Fibroblast of skin of back (primary cell): ENCODE measurements at places on chromosomes 5 and 9.

DNA sequence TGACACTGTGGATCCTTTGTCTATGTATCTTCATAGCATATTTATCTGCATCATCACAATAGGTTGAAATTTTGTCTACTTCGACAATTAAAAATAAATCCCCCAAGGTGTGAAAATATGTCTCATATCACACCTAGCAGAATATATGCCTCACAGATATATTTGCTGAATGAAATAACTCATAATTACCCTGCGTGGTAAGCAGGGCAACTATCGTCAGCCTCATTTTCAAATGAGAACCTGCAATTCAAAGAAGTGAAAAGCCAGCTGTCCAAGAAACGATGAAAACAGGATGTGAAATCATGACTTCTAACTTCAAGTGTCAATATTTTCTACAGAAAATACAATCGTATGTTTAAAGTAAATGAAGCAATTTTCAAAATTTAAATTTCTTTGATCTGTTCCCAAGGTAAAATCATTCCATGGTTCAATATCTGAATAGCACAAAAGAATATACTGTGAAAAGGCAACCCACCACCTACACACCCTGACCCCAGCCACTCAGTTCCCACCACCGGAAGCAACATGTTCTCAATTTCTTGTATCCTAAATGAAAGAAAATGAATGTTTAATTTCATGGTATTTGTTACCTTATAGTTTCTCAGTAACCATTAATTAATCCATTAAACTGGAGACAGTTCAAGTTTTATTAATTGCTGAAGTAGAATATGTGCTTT, 57.1 kb downstream of the TBCA start:
- DNase-seq, result no peak

DNA sequence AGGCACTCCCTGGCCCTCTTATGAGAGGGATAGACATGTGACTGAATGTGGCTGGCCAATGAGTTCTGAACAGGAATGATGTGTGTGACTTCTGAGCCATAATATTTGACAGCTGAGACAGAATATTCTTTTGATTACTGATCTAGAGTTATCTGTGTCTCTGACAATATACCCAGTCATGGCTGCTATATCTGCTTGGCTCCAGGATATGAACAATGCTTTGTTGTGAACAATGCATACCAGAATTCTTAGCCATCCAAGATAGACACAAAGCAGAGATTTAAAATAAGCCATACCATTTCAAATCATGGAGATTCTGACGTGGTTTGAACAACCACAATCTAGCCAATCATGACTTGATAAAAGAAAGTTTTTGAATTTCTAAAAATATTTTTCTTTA, 840.3 kb upstream of the SEMA6A start:
- peak; percentile 17 for DNase-seq

DNA sequence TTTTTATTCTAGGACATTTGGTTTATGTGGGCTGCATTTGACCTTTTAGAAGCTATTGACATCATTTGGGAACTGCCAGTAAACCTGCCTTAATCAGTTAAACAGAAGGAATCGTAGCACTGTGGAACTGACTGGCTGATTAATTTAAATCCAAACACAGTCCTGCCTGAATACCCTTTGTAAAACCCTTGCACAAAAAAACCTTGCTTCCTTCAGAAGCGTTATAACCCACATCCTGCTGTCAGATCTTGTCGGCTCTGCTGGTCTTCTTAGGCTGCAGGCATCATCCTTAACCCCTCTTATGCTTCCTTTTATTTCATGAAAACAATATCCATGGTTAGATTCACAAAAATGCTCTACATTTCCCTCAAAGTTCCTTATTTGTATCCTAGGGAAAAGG, 46.3 kb downstream of the PAM start:
- no peak for DNase-seq

DNA sequence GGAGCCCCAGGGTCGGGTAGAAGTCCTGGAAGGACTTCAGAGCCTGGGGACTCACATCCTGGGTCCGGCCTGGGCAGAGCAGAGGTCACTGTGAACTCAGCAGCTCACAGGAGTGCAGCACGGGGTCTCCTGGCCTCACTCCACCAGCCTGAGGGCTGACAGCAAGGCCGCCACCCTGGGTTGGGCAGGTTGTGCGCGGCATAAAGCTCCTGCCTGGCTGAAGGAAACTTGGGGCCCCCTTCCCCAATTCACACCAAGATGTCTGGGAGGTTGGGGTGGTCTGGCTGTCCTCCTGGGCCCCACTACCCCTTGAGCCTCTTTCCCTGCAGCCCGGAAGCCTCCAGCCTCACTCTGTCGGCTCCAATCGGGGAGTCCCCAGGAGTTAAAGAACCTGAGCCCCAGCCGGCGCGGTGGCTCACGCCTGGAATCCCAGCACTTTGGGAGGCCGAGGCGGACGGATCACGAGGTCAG, 2.1 kb downstream of the LCN15 start:
- DNase-seq, result no peak

- no peak for DNase-seq
Measured at GRCh38 chr5:36664766-36665165, 58.4 kb downstream of the SLC1A3 start.

DNA sequence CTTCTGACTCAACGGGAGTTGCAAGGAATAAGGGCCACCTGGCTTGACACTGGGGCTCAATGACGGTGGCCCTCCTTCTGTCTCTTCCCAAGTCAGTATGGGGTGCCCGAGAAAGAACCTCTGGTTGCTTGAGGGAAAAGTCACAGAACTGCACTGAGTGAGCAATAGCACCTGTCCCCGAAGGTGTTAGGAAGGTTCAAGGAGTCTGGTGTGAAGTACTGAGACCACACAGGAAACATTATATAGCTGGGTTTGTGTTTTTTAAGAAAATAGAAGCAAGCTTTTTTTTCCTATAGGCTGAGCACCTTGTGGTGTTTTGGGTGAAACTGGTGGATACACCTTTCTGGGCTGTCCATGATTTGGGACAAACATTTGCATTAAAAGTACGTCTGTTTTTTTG, 62.9 kb downstream of the SPIN1 start:
- no peak for DNase-seq

GRCh38 chr5:134459010-134459403, 47.3 kb upstream of the CDKN2AIPNL start:
- no peak for DNase-seq

DNA sequence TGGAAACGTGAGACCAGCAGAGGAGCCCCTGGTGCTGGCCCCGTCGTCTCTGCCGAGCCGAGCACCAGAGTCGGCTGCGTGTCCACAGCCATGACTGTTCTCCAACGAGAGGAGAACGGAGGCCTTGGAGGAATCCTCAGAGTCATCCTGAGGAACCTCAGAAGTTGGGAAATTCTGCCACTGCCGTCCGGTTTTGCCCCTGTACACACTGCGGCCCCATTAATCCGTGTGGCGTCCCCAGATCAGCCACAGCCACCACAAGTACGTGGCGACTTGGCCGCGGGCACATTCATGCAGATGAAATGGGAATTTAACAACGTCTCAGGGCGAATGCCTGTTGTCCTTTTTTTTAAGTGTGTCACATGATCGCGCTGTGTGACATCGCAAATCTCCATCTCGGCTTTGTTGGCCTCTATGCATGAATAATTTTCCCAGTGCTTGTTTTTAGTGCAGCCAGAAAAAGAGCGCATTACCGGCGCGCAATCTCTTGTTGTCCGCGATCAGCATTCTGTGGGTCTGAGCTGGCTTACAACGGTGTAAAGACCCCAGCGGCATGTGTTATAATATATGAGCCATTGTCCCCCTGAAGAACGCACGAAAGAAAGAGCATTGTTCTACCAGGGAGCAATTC, 323.0 kb upstream of the IRX4 start:
- DNase-seq, result no peak

DNA sequence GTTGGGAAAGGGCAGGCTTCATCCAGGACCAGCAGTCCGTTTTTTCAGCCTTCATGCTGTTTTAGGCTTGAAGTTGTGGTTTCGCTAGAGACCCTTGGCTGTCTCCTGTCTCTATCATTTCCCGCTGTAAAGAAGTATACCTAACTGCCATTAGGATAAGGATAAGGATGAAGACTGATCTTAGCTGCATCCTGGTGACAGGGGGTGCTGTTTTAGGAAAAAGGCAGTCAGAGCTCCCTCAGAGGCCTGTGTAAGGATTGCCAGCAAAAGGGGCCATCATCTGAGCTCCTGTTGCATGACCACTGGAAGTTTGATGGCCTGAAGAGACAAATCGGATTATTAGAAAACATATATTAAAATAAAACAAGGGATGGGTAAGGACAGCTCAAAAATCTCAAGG, 64.8 kb upstream of the FGF10 start:
- no peak for DNase-seq

DNA sequence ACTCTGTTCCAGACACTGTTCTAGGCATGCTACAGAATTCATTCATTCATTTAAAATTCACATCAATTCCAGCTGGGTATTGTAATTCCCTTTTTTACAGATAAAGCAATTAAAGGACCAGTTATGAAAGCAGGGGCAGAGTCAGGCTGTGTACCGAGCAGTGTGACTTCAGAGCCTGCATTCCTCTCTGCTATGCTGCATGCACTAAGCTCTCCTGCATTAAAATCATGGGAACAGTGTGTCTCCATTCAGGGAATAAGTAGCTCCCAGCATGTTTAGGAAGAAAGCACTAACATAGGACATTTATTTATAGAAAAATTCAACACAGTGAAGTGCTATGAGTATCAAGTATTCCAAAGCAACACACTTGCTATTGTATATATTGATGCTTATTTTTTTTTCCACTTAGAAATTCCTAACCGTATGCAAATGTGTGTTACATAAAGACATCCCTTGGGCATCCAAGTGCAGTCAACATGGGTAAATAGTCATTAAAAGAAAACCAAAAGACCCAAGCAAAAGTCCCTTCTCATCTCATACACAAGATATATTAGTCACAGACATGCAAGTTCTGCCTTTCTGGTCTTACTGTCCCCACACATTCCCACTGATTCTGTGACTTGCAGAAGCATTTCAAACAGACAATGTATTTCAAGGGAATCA, 173.7 kb downstream of the GABRB2 start:
- DNase-seq, result no peak

GRCh38 chr5:167049043-167049663, 1242.3 kb upstream of the WWC1 start:
- DNase-seq, result peak; percentile 44

GRCh38 chr5:19497229-19497815, 490.7 kb downstream of the CDH18 start:
- no peak for DNase-seq

GRCh38 chr5:170655920-170656319, 127.6 kb upstream of the GABRP start:
- no peak for DNase-seq

- no peak for DNase-seq
Measured at GRCh38 chr9:127989094-127989493, 8.3 kb upstream of the EEIG1 start.

DNA sequence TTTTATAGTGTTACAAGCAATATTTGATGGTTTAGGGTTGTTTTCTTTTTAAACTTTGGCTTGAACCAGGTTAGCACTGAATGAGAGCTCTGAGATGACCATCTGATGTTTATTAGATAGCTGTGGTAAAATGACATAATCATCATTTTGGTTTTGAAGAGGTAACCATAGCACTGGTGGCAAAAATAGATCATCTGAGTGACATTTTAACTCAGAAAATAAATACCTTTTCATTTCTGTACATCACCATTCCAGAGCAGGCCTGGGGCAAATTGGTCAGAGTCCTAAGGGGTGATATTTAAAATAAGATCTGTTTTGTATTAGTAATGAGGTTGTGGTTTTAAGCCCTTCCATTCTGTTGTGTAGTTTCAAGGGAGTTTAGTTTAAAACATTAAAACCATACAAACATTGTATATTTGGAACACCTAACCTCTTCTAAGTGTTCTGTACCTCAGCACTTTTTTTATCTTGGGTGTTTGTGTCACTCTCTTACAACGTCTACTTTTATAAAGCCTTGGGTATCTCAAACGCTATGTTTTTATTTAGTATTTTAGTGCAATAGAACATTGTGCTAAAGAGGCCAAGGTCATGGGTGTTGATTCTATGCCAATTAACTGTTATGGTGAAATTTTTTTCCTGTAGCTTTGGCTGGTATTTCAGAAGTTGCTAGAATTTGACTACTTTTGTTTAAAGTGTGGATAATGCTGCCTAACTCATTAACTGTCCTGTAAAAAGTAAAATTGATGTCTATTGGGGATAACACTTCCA, 166.1 kb downstream of the CD180 start:
- DNase-seq, result no peak

GRCh38 chr9:119167876-119168275, 201.4 kb downstream of the BRINP1 start:
- no peak for DNase-seq

- DNase-seq, result peak; percentile 23
Measured at GRCh38 chr5:173010547-173011464, 27.2 kb downstream of the ATP6V0E1 start.

DNA sequence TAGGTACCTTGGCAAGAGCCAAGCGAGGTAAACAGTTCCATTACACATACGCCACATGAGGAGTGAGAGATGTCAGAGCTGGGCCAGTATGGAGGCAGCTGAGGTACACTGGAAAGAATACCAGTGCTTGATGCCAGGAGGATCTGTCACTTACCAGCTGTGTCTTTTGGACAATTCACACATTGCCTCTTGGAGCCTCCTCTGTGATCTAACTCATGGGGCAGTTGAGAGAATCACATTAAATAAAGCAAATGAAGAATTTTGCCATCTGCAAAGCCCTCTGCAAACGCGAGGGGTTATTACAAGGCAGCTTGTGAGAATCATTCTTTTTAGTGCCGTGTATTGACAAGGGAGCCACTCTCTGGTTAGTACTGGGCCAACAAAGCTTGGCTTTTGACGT, 429.7 kb upstream of the KLF4 start:
- no peak for DNase-seq

DNA sequence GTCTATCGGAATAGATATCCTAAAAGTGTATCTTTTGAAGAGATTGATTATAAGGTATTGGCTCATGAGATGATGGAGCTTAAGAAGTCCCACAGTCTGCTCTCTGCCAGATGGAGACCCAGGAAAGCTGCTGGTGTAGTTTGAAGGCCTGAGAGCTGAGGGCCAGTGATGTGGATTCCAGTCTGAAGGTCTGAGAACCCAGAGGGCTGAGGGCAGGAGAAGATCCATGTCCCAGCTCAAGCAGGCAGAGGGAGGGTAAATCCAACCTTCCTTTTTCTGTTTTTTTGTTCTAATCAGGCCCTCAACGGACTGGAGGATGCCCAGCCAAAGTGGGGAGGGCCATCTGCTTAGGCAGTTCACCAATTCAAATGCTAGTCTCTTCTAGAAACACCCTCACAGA, 11.0 kb upstream of the ABL1 start:
- no peak for DNase-seq

DNA sequence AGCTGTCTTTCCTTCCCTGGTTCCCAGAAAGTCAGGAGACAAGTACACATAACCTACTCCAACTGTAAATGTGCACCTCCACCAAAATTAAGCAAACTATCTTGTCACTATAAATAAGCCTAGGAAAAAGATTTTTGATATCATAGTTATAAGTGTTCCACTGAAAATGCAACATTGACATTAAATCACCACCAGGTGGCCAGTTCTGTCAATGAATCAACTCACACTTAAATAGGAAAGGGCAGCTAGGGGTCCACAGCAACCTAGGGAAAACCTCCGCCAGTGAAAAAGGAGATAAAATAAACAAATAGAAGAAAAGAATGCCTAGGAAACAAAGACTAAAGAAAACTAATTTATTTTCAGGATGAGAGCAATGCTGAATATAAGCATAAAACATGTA, 243.0 kb upstream of the PTPRD start:
- peak; percentile 22 for DNase-seq
